ENCODE measurements at places on chromosomes 4 and X. TPM values are rescaled to one million over a fixed set of nuclear protein-coding genes. Genes with fewer than 3 reads are reported as not detected.

Gene PABPC5
- total RNA-seq: 10.6 TPM

DNA sequence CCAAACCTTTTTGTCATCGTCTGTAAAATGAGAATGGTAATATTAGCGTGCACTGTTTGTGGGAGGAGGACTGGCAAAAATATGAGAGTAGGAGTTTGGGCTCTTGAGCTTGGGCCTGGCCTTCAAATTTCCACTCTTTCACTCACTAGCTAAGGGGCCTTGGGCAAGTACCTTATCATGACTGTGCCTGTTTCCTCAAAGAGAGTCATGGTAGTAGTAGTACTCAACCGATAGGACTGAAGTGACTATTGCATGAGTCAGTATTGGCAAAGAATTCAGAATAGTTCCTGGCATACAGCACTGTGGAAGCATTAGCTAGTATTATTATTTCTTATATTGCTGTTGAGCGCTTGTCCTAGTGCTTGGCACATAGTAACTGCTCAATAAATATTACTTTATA is 16.0 kb upstream of the RBM3 start:
- no peaks in the 10 kb centered on the region for H3K4me1 ChIP-seq
- no peaks in the 10 kb centered on the region for H3K36me3 ChIP-seq
- H3K4me3 ChIP-seq: no peak overlapping the region
- H3K27me3 ChIP-seq: no peaks in the 10 kb centered on the region
- DNase-seq: no peak

DNA sequence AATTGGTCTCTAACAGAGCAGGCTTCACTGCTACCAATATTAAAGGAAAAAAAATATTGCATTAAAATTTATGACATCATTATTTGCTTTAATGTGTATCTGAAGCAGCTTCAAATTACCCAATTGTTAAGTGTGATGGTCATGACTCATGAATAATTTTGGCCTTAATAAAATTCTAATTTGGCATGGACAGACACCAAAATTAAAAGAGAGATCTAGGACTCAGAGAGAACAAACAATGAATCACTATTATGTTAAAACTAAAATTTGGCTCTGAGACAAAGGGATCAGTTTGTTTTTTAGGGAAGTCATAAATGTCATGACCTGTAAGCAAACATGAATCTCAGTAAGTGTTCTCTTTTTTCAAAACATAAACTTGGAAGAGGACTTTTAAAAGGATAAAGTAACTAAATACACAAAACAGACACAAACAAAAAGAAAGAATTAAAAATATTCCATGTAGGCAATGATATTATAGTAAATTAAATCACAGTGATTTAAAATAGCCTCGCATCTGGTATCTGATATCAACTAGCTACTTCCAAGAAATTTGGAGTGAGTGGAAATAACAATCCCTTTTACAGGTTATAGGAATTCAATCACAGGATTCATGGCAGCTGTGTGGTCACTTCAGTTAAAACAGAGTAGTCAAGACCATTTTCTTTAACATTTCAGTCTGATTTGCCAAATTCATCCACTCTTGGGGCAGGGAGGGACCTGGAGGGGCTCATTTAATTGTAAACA is 11.6 kb downstream of the VEGFC start:
- H3K27ac ChIP-seq: no peak overlapping the region
- H3K4me3 ChIP-seq: no peak overlapping the region
- DNase-seq: no peak
- no peaks in the 10 kb centered on the region for H3K36me3 ChIP-seq
- H3K27me3 ChIP-seq: no peaks in the 10 kb centered on the region
- H3K4me1 ChIP-seq: peaks cover 5% of the 10 kb centered on the region

- H3K36me3 ChIP-seq: no peaks in the 10 kb centered on the region
- H3K4me1 ChIP-seq: no peaks in the 10 kb centered on the region
- DNase-seq: no peak
- no peak overlapping the region for H3K4me3 ChIP-seq
- no peak overlapping the region for H3K27ac ChIP-seq
These were observed 203.3 kb upstream of the EMCN start for GRCh38 chr4:100721077-100721476.

DNA sequence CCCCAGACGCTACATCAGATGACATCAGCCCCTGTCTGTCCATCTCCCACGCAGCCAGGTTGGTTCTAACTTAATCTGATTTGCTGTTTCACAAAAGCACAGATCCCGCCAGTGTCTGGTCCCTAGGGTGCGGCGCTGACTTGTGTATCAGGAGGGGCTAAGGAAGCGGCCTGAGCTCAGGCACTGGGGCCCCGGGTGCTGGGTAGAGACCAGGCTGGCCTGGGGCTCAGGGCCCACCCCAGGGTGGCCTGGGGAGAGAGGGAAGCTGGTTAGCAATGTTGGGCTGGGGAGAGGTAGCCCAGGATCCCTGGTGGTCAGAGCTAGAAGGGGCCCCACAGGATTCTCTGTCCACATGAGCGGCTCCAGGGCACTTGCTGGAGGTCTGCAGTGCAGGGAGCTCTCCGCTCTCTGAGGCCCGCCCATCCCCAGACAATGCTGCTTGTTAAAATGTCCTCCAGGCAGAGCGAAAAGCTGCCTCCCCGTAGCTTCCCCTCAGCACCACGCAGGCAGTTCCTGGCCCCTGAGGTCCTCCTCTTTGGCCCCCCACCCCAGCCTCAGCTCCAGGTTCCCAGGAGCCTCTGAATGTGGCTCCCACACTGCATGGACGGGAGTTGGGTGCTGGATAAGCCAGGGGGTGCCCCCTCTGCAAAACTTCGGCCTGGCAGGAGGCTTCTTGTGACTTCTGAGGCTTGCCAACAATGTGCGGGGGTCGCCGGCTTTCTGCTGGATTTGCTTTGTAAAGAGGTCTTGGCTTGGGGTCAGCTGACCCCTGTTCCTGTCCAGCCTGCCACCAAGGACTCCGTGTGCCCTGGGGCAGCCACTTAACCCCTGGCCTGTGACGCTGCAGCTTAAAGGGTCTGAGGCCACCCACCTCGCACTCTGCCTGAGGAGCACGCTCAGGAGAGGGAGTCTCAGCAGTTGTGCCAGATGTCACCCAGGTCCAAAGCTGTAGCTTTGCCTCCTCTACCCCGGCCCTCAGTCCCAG is 112.9 kb downstream of the CPZ start:
- H3K36me3 ChIP-seq: no peaks in the 10 kb centered on the region
- H3K4me3 ChIP-seq: no peak overlapping the region
- no peak overlapping the region for H3K27ac ChIP-seq
- no peaks in the 10 kb centered on the region for H3K4me1 ChIP-seq
- DNase-seq: no peak

DNA sequence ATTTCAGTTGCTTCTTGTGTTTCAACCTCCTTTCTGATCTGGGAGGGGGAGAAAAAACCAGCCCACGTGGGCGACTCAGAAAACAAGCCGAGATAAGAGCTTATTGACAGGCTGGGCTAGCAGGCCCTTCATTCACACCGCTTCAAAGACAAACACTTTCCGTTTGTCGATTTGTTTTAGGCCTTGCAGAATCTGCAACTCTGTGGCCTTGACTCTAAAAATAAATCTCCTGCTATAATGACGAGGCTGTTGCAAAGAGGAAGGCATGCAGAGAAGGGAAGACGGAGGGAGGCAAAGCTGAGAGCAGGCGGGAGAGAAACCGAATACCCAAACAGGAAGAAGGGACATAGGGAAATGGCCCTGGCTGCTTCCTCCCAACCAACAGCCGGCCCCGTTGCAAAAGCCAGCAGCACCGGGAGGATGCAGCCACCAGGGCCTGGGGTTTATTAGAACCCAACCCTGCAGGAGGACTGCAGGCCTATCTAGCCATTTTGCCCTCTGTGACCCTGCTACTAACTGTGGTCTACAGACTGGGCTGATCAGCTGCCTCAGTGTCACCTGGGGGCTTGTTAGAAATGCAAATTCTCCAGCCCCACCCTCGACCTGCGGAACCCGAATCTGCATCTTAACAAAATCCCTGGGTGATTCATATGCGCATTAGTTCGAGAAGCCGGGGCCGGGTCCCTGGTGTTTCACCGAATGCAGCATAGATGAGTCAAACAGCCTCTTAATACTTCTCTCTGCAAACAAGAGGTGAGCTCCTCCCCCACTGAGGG is 325.5 kb downstream of the BCOR start:
- peak overlapping the region; percentile 37 for H3K4me3 ChIP-seq
- DNase-seq: peak; percentile 66
- no peaks in the 10 kb centered on the region for H3K27me3 ChIP-seq
- peak overlapping the region; percentile 70 for H3K27ac ChIP-seq

DNA sequence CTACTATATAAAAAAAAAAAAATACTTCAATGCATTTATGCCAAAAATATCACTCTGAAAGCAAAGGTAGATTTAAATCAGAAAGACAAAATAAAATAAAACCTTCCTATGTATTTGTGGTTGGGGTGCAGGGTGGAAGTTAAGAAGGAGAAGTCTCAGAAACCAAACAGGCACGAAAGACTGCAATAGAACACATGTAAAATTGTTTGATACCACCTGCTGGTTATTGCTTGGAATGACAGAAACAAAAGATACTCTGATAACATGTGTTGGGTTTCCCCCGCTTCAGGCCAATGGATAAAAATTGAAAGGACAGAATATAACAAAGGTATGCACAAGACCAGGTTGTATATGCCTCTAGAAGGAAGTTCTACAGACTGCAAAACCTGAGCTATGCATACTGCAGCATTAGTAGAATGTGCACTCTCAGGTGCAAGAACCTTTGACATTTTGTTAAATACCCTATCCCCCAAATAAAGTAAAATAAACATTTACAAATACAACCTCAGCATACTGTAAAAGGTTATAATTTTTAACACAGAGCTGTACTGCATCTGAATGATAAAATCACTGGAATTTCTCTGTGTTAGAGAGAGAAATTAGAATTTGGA is 118.8 kb downstream of the GABRA2 start:
- no peaks in the 10 kb centered on the region for H3K36me3 ChIP-seq
- DNase-seq: peak; percentile 67
- H3K4me1 ChIP-seq: no peaks in the 10 kb centered on the region
- H3K27ac ChIP-seq: no peak overlapping the region
- no peaks in the 10 kb centered on the region for H3K27me3 ChIP-seq
